ENCODE measurements at places on chromosomes 5 and 9.

GRCh38 chr9:91212596-91213243 lies 149.0 kb downstream of the AUH start:
- DNase-seq: no peak

DNA sequence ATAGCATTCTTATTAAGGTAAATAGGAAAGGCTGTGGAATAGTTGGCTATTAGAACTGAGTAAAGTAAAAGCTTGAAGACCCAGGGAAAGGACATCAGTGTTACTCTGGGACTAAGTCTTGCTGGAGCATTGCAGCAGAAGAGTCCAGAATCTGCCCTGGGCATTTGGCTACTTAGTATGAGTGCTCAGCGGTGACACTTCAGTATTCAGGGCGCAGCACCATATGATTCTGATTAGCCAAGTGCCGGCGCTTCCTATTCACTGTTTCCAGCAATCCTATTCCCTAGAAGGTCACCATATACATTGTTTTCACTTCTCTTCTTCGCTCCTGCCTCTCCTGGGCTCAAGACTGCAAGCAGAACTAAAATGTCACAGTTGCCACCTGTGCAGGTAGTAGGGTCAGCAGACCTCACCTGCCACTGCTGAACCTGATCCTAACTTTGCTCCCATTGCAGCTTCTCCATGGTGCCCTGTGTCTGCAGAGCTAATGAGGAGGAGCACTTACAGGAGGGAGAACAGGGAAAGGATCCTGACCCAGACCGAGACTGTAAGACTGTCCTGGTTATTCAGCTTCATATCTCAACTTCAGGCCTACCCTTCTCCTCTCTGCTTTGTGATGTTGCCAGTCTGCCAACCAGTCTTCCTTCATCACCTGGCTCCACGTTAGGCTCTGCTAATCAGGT lies 313.6 kb upstream of the PIK3R1 start:
- DNase-seq: peak; percentile 18

GRCh38 chr9:89077519-89077918 lies 86.3 kb downstream of the S1PR3 start:
- no peak for DNase-seq

GRCh38 chr5:56335212-56335611 lies 102.1 kb upstream of the ANKRD55 start:
- no peak for DNase-seq

GRCh38 chr9:100401042-100401441 lies 25.9 kb upstream of the MSANTD3 start:
- DNase-seq: no peak

- DNase-seq: no peak
Measured at GRCh38 chr9:92968081-92968480, 20.8 kb downstream of the FGD3 start.

DNA sequence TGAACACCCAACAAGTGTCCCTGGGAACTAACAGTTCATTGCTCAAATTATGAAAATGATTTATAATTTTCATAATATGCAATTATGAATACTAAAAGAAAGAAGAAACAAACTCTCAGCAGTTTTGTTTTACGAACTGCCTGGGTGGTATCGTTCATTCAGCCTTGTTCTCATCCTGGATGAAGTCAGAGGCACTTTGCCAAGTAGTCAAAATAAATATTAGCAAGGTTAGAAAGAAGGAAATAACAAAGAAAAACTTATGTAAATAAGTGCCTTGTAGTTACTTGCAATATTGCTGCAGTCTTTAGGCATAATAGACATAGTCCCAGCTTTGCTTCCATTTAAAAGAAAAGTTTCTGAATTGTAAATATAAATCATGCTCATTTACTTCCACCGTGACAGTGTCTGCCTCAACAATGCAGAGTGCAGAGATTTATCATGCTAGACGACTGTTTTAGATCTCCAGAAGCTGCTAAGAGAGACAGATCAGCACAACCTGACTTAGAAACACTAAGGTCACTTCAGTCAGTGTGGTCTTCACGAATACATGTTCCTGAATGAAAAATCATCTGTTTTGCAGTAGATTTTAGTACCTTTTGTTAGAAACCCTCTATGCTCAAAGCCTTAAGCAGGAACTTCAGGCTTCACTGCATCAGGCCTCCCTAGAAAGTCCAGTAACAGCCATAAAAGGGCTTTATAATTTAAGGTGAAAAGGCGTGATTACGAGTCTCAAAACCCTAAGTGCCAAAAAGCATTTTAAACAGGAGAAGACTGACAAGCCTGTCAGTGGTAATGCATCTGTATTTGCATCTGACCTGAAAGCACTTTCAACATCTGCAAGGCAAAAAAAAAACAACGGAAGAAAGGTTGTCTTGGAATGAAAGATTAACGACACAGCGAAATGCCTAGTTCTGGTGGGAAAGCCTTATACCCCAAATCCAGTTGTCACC lies 92.1 kb downstream of the TMEM167A start:
- no peak for DNase-seq

GRCh38 chr5:89043676-89044075 lies 160.7 kb upstream of the MEF2C start:
- no peak for DNase-seq

- DNase-seq: no peak
Measured at GRCh38 chr5:39654715-39655114, 229.9 kb upstream of the DAB2 start.

DNA sequence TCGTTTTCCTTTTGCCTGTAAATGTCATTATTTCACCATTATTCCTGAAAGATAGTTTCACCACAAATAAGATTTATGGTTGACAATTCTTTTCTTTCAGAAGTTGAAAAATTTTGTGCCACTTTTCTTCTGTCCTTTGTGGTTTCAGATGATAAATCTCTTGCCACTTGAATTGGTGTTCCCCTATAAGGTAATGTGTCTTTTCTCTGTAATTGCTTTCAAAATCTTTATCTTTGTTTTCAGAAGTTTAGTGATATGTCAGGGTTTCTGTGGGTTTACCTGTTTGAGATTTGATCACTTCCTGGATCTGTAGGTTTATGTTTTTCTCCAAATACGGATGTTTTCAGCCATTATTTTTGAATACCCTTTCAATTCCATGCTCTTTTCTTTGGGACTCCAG lies 14.6 kb downstream of the RASA1 start:
- no peak for DNase-seq

GRCh38 chr5:31889001-31889561 lies 250.2 kb downstream of the PDZD2 start:
- no peak for DNase-seq

DNA sequence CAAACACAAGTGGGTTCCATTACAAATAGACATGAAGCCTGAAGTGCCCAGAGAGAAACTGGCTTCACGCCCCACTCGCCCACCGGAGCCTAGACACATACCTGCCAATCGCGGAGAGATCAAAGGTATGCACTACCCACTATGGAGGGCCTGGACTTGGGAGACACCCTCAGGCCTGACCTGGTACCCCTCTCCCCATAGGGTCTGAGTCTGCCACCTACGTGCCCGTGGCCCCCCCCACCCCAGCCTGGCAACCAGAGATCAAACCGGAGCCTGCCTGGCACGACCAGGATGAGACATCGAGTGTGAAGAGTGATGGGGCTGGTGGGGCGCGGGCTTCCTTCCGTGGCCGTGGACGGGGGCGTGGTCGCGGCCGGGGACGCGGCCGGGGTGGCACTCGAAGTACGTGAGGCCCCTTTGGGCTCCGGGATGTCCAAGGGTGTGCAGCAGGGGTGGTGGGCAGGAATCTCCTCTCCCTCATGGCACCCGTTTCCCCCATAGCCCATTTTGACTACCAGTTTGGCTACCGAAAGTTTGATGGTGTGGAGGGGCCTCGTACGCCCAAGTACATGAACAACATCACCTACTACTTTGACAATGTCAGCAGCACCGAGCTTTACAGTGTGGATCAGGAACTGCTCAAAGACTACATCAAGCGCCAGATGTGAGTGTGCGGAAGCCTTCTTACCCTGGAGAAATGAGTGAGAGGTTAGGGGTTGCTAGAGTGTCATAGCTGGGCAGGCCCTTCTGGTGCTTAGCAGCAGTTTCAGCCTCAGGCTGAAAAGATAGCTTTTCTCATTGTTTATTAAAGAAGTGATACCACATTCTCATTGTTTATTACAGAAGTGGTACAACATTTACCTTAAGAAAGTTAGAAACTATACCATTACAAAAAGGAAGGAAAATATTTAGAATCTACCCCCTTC lies 38.7 kb downstream of the LARP1 start:
- DNase-seq: no peak

DNA sequence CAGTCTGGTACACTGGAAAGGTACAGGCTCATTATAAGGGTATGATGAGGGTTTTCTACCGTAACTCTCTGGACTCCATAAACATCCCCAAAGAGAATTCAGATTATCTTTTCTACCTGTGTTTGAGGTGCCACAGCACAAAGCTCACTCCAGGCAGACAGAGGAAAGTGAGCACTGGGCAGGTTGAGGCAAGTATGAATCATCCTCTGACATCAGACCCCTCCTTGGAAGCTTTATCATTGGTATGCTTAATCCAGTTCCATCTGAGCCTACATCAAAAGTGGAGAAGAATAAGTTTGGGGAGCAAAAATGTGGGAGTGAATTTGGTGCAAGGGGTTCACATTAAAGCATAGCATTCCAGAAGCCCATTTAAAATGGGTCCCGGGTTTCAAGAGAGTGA lies 21.7 kb downstream of the C9orf152 start:
- DNase-seq: peak; percentile 28

GRCh38 chr5:97115932-97116331 lies 26.5 kb downstream of the LIX1 start:
- no peak for DNase-seq

GRCh38 chr5:33161421-33161820 lies 279.3 kb upstream of the TARS1 start:
- no peak for DNase-seq
